ENCODE measurements at places on chromosomes 2 and 18. TPM values are rescaled to one million over a fixed set of nuclear protein-coding genes. Genes with fewer than 3 reads are reported as not detected.

- no peak for DNase-seq
- H3K4me3 ChIP-seq, result no peak overlapping the region
- no peaks in the 10 kb centered on the region for H3K4me1 ChIP-seq
- H3K36me3 ChIP-seq, result no peaks in the 10 kb centered on the region
These were observed 294.0 kb upstream of the KLHL29 start for GRCh38 chr2:23091019-23091418.

GRCh38 chr2:86031151-86031550 lies 74.5 kb downstream of the POLR1A start:
- no peak overlapping the region for H3K27ac ChIP-seq
- H3K27me3 ChIP-seq, result no peaks in the 10 kb centered on the region
- peaks cover 15% of the 10 kb centered on the region for H3K36me3 ChIP-seq
- H3K4me1 ChIP-seq, result peaks cover 24% of the 10 kb centered on the region
- no peak for DNase-seq

GRCh38 chr2:48449073-48449840 lies 80.7 kb upstream of the STON1 start:
- H3K36me3 ChIP-seq, result no peaks in the 10 kb centered on the region
- H3K4me1 ChIP-seq, result peaks cover 31% of the 10 kb centered on the region
- no peak for DNase-seq
- peak overlapping the region; percentile 75 for H3K4me3 ChIP-seq
- H3K27me3 ChIP-seq, result no peaks in the 10 kb centered on the region
- peak overlapping the region; percentile 93 for H3K27ac ChIP-seq

DNA sequence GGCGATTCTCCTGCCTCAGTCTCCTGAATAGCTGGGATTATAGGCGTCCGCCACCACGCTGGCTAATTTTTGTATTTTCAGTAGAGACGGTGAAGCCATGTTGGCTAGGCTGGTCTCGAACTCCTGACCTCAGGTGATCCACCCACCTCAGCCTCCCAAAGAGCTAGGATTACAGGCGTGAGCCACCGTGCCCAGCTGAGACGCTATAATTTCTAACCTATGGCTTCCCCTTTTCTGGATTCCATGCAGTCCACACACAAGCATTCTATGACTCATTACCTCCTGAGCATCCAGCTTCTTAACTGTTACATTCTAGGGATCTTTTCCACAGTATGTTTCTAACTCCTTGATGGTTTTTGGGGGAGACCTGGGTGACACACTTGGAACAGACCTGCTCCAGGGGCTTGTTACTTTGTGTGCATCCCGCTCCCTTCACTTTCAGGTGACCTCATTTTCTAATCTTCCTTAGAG lies 11.8 kb upstream of the KCMF1 start:
- H3K27ac ChIP-seq, result peak overlapping the region; percentile 60
- no peak overlapping the region for H3K4me3 ChIP-seq
- no peak for DNase-seq

GRCh38 chr18:29191263-29191662 lies 1014.3 kb upstream of the CDH2 start:
- no peak overlapping the region for H3K27ac ChIP-seq
- no peak for DNase-seq
- H3K4me1 ChIP-seq, result no peaks in the 10 kb centered on the region

GRCh38 chr2:179898873-179899272 lies 37.5 kb upstream of the ZNF385B start:
- no peaks in the 10 kb centered on the region for H3K4me1 ChIP-seq
- DNase-seq, result no peak
- H3K27ac ChIP-seq, result no peak overlapping the region
- H3K27me3 ChIP-seq, result no peaks in the 10 kb centered on the region

GRCh38 chr2:18167871-18168270 lies 289.4 kb downstream of the KCNS3 start:
- no peak for DNase-seq
- no peak overlapping the region for H3K4me3 ChIP-seq
- no peaks in the 10 kb centered on the region for H3K36me3 ChIP-seq
- H3K27ac ChIP-seq, result no peak overlapping the region
- no peaks in the 10 kb centered on the region for H3K4me1 ChIP-seq

TYW5 gene
- total RNA-seq, result 15.7 TPM

FAM237A gene
- not detected for total RNA-seq

Measured in T-helper 17 cell (primary cell).